ENCODE measurements at places on chromosomes 1 and 21. TPM values are rescaled to one million over a fixed set of nuclear protein-coding genes. Genes with fewer than 3 reads are reported as not detected.

- H3K4me1 ChIP-seq: no peaks in the 10 kb centered on the region
- no peak overlapping the region for H3K4me3 ChIP-seq
- no peaks in the 10 kb centered on the region for H3K36me3 ChIP-seq
- no peak overlapping the region for H3K27ac ChIP-seq
- DNase-seq: no peak
- H3K27me3 ChIP-seq: no peaks in the 10 kb centered on the region
These were observed 792.8 kb downstream of the USP25 start for GRCh38 chr21:16522548-16522947.

USH2A gene
- under 0.01 TPM for total RNA-seq

DNA sequence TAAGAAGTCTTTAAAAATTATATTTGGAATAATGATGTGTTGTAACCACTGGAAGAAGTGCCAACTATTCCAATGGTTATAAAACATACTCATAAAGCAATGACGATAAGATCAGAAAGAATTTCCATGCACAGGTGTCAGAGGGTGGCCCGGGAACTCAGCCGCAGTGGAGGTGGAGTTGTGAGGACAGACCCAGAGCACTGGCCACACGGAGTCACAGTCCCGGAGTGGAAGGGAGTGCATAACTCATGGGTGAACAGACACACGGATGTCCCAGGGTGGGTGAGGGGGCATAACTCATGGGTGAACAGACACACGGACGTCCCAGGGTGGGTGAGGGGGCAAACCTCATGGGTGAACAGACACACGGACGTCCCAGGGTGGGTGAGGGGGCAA is 2.5 kb downstream of the KRTAP10-4 start:
- no peak overlapping the region for H3K27ac ChIP-seq
- no peaks in the 10 kb centered on the region for H3K4me1 ChIP-seq
- H3K27me3 ChIP-seq: no peaks in the 10 kb centered on the region
- no peak overlapping the region for H3K4me3 ChIP-seq

CAPN9 gene
- 14.2 TPM for total RNA-seq

GRCh38 chr1:59186656-59187055 is 110.2 kb upstream of the FGGY start:
- no peaks in the 10 kb centered on the region for H3K36me3 ChIP-seq
- no peak overlapping the region for H3K27ac ChIP-seq
- no peak overlapping the region for H3K4me3 ChIP-seq

- H3K36me3 ChIP-seq: no peaks in the 10 kb centered on the region
- H3K27ac ChIP-seq: peak overlapping the region; percentile 73
- H3K27me3 ChIP-seq: no peaks in the 10 kb centered on the region
These were observed 111.9 kb downstream of the PTPN14 start for GRCh38 chr1:214439352-214440119.

GRCh38 chr21:37407719-37408420 is 41.3 kb downstream of the DYRK1A start:
- H3K27ac ChIP-seq: no peak overlapping the region
- peaks cover 78% of the 10 kb centered on the region for H3K4me1 ChIP-seq
- no peak for DNase-seq
- no peaks in the 10 kb centered on the region for H3K36me3 ChIP-seq
- H3K27me3 ChIP-seq: no peaks in the 10 kb centered on the region

GRCh38 chr1:98177751-98178150 is 256.9 kb upstream of the DPYD start:
- DNase-seq: no peak
- H3K36me3 ChIP-seq: no peaks in the 10 kb centered on the region
- no peaks in the 10 kb centered on the region for H3K4me1 ChIP-seq
- no peaks in the 10 kb centered on the region for H3K27me3 ChIP-seq
- no peak overlapping the region for H3K27ac ChIP-seq
- H3K4me3 ChIP-seq: no peak overlapping the region

DNA sequence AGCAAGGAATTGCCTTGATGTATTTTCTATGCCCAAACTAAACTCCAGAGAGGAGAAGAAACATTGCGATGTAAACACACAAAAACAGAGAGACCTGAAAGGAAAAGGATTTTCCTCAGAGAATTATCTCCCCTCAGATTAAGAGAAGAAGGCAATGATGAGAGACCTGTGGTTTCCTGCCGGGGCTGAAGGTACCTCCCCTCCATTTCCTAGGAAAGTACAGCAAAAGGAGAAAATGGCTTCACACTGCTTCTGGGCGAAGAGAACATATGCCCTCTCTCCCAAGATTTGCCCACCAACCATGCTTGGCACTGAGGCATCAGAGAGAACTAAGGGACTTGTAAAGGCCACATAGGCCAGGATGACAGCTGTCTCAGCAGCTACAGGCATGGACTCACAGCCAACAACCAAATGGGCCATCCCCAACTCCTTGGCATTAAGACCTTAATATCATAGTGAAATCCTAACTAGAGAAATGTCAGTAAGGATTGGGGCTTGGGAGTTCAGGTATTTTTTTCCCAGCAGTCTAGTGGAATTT is 523.0 kb downstream of the PTPRC start:
- no peaks in the 10 kb centered on the region for H3K36me3 ChIP-seq
- no peak overlapping the region for H3K4me3 ChIP-seq
- H3K4me1 ChIP-seq: no peaks in the 10 kb centered on the region
- no peaks in the 10 kb centered on the region for H3K27me3 ChIP-seq

ARTN gene
- not detected for total RNA-seq

DNA sequence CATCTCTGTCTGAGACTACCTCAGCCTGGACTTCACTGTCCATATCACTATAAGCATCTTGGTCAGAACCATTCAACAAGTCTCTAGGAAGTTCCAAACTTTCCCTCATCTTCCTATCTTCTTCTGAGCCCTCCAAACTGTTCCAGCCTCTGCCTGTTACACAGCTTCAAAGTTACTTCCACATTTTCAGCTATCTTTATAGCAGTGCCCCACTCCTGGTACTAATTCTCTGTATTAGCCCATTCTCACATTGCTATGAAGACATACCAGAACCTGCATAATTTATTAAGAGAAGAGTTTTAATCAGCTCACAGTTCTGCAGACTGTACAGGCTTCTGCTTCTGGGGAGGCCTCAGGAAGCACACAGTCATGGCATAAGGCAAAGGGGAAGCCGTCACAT is 15.7 kb upstream of the DPH5 start:
- no peaks in the 10 kb centered on the region for H3K4me1 ChIP-seq
- no peaks in the 10 kb centered on the region for H3K27me3 ChIP-seq
- H3K4me3 ChIP-seq: no peak overlapping the region

CELF3 gene
- total RNA-seq: not detected

DNA sequence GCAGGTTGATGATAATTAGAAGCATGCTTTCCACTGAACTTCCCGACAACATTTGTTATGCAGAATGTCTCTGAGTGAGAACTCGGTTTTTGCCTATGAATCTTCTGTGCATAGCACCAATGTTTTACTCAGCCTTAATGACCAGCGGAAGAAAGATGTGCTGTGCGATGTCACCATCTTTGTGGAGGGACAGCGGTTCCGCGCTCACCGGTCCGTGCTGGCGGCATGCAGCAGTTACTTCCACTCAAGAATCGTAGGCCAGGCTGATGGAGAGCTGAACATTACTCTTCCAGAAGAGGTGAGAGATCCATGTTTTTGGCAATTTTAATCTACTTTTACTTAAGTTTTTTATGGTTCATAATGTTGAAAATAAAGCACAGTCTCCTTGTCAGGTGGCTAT is 22.5 kb downstream of the BACH1 start:
- H3K27ac ChIP-seq: no peak overlapping the region
- H3K4me1 ChIP-seq: peaks cover 27% of the 10 kb centered on the region
- peaks cover 12% of the 10 kb centered on the region for H3K36me3 ChIP-seq
- no peaks in the 10 kb centered on the region for H3K27me3 ChIP-seq
- DNase-seq: peak; percentile 46
- H3K4me3 ChIP-seq: no peak overlapping the region

DNA sequence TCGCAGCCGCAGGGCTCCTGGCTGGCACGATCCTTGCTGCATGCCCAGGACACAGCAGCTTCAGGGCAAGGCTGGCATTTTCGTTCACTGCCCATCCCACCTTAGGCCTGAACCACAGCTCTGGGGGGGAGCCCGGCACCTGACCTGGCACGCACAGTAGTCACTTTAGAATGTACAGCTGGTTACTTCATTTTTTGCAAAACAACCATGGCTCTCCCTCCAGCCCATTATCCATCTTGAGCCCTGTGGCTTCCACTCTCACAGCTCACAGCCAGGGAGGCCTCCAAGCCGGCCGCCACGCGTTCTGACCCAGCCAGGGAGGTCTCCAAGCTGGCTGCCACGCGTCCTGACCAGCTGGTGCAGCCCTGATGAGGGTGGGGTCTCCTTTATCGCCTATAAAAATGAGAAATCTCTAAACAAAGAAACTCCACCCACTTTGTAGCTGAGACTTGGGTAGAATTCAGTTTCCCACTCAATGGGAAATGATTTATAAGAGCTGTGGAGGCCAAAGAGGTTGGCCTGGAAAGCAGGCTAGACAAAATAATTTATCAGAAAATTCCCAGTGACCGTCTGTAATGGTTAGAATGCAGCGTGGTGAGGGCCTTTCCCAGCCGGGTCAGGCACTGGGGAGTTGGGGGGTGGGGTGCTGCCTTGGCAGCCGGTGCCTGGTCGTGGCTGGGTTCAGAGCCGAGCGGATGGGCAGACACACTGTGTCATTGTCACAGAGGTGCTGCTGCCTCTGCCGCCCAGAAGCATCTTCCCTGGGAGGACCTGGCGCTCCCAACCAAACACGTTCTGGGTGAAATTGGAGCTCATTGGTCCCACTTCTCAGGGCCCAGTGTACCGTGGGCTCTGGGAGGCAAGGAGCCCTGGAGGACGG is 54.6 kb upstream of the ACTRT2 start:
- no peak overlapping the region for H3K27ac ChIP-seq
- no peak overlapping the region for H3K4me3 ChIP-seq
- DNase-seq: peak; percentile 46
- H3K27me3 ChIP-seq: no peaks in the 10 kb centered on the region
- no peaks in the 10 kb centered on the region for H3K36me3 ChIP-seq

DNA sequence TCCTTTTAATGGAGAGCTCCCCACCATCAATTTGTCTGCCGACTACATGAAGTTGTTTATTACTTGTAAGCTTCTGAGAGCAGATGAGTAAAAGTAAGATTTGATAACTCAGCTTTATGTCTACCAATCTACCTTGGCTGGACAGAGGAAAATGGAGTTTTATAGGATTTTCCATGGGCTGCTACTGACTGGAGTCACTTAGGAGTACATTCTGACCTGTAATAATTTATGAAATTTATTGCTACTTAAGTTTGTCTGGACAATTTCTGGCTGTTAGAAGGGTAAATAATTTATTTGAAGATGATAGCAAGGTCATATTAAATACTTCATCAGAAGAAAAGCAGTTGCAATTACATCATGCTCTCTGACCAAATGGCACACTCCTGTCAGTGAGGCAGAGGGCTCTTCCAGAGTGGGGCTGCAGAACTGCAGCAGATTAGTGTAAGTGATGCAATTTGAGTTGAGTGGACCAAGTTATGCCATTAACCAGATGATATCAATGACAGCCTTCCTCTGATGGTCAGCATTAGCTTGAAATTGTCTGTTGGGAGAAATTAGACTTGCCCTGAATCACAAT is 736.7 kb upstream of the PTBP2 start:
- no peak overlapping the region for H3K4me3 ChIP-seq
- no peak overlapping the region for H3K27ac ChIP-seq
- H3K27me3 ChIP-seq: no peaks in the 10 kb centered on the region
- H3K4me1 ChIP-seq: no peaks in the 10 kb centered on the region
- H3K36me3 ChIP-seq: no peaks in the 10 kb centered on the region

DNA sequence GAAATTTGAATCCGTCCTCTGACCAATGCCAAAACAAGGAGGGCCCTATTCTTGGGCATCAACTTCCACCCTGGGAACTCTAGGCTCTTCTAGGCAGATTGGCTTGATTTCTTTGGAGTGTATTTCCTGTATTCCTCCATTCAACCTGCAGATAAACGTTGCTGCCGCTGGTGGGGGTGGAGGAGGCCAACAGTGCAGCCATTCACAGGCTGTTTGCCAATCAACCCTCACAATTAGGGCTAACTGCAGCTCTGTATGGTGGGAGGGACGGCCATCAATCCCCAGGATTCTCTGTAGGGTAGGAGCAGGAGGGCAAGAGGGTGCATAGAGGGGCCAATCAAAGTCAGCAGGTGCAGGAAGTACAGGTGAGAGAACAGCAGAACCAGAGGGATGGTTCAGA is 273.1 kb upstream of the PROX1 start:
- no peaks in the 10 kb centered on the region for H3K27me3 ChIP-seq
- no peak for DNase-seq
- no peaks in the 10 kb centered on the region for H3K4me1 ChIP-seq
- no peak overlapping the region for H3K4me3 ChIP-seq
- H3K36me3 ChIP-seq: no peaks in the 10 kb centered on the region

SH3BGR gene
- total RNA-seq: not detected

DNA sequence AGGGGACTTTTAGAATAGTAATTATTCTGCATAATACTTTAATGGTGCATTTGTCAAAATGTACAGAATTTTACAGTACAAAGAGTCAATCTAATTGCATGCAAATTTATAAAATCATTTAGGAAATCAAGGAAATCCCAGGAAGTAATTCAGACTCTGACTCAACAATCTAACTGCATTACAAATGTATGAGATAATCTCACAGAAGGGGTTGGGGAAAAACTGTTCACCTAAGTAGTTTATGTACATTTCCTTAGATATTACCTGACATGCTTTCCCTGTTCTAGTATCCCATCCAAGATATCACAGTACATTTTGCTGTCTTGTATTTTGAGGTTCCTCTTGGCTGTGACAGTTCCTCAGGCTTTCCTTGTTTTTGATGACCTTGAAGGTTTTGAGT is 4.7 kb downstream of the CRB1 start:
- no peaks in the 10 kb centered on the region for H3K4me1 ChIP-seq
- no peaks in the 10 kb centered on the region for H3K36me3 ChIP-seq
- DNase-seq: no peak
- H3K4me3 ChIP-seq: no peak overlapping the region
- no peak overlapping the region for H3K27ac ChIP-seq
- H3K27me3 ChIP-seq: no peaks in the 10 kb centered on the region

KCNC4 gene
- total RNA-seq: 4.2 TPM

GRCh38 chr1:24586970-24587820 is 31.3 kb downstream of the NCMAP start:
- no peaks in the 10 kb centered on the region for H3K27me3 ChIP-seq
- no peak for DNase-seq
- H3K4me3 ChIP-seq: no peak overlapping the region
- H3K36me3 ChIP-seq: no peaks in the 10 kb centered on the region
- no peaks in the 10 kb centered on the region for H3K4me1 ChIP-seq

GRCh38 chr1:18970762-18971161 is 14.3 kb upstream of the IFFO2 start:
- no peak overlapping the region for H3K4me3 ChIP-seq
- no peak overlapping the region for H3K27ac ChIP-seq
- no peak for DNase-seq
- H3K36me3 ChIP-seq: no peaks in the 10 kb centered on the region

DNA sequence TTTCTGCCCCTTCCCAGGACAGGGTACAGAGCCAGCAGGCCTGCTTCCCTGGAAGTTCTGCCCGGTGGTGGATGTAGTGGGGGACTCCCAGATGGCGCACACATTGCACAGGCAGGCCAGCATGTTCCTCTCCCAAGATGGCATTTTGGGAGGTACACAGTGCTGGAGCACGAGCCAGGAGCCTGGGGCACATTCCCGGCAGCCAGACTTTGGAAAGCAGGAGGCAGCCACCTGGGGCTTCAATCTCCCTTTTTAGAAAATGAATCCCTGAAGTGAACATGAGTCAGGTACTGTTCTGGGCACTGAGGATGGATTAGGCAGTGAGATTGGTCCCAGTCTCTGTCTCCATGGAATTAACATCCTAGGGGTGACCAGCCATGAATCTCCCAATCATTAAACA is 56.9 kb downstream of the RUNX1 start:
- peaks cover 3% of the 10 kb centered on the region for H3K4me1 ChIP-seq
- H3K36me3 ChIP-seq: no peaks in the 10 kb centered on the region
- no peak for DNase-seq
- no peak overlapping the region for H3K27ac ChIP-seq
- no peak overlapping the region for H3K4me3 ChIP-seq

All from upper lobe of left lung (tissue), 6 donors.